Thyroid gland (tissue), 4 donors: ENCODE measurements at places on chromosomes 5 and 9.

- H3K36me3 ChIP-seq, result peaks cover 51% of the 10 kb centered on the region
- H3K4me1 ChIP-seq, result no peaks in the 10 kb centered on the region
- no peak overlapping the region for H3K4me3 ChIP-seq
These were observed 69.1 kb downstream of the GPR21 start for GRCh38 chr9:123102375-123103113.

GRCh38 chr9:22159586-22159985 is 150.5 kb upstream of the CDKN2B start:
- H3K4me3 ChIP-seq, result no peak overlapping the region
- no peaks in the 10 kb centered on the region for H3K36me3 ChIP-seq
- DNase-seq, result no peak

GRCh38 chr9:121582641-121583040 is 68.8 kb upstream of the DAB2IP start:
- DNase-seq, result no peak
- no peaks in the 10 kb centered on the region for H3K27me3 ChIP-seq
- H3K4me3 ChIP-seq, result no peak overlapping the region
- no peak overlapping the region for H3K27ac ChIP-seq

- H3K27me3 ChIP-seq, result no peaks in the 10 kb centered on the region
- H3K4me1 ChIP-seq, result no peaks in the 10 kb centered on the region
- no peak overlapping the region for H3K4me3 ChIP-seq
- no peak for DNase-seq
- H3K36me3 ChIP-seq, result no peaks in the 10 kb centered on the region
These were observed 18.9 kb downstream of the KIF24 start for GRCh38 chr9:34310215-34310614.

DNA sequence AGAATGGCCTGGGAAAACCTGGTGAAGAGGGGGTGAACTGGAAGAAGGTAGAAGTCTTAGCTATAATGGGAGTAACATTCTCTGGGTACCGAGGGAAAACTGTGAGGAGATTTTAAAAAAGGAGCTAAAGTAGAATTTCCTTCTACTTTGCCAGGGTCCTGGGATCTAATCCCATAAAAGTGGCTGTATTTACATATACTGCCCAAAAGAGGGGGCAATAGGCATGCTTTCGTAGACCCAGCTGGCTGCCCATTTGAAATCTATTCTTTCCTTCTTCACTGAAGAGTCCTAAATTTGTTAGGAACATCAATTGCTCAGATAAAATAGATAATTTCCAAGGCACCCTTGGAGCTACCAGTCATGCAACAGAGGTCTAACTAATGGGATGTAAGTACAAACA is 159.2 kb downstream of the CDC42SE2 start:
- peaks cover 4% of the 10 kb centered on the region for H3K36me3 ChIP-seq
- no peak for DNase-seq
- no peaks in the 10 kb centered on the region for H3K27me3 ChIP-seq
- no peak overlapping the region for H3K4me3 ChIP-seq
- H3K4me1 ChIP-seq, result peaks cover 23% of the 10 kb centered on the region

DNA sequence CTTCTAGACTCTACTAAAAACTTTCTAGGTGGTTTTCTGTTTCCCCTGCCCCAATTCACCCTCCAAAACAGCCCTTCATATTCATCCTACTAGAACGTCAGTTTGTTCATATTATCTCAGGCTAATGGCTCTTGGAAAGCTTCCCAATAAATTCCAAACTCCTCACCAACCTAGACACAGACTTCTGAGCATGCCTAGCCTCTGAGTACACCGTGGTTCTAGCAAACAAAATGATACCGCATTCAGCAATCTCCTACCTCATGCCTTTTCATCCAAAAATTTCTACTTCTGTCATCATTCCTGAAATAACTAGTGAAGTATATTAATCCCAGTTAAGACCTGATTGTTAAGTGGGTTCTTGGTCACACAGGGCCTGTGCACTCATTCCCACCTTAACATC is 46.5 kb upstream of the NR5A1 start:
- no peaks in the 10 kb centered on the region for H3K36me3 ChIP-seq
- H3K4me1 ChIP-seq, result peaks cover 21% of the 10 kb centered on the region
- H3K27ac ChIP-seq, result no peak overlapping the region
- DNase-seq, result peak; percentile 26

DNA sequence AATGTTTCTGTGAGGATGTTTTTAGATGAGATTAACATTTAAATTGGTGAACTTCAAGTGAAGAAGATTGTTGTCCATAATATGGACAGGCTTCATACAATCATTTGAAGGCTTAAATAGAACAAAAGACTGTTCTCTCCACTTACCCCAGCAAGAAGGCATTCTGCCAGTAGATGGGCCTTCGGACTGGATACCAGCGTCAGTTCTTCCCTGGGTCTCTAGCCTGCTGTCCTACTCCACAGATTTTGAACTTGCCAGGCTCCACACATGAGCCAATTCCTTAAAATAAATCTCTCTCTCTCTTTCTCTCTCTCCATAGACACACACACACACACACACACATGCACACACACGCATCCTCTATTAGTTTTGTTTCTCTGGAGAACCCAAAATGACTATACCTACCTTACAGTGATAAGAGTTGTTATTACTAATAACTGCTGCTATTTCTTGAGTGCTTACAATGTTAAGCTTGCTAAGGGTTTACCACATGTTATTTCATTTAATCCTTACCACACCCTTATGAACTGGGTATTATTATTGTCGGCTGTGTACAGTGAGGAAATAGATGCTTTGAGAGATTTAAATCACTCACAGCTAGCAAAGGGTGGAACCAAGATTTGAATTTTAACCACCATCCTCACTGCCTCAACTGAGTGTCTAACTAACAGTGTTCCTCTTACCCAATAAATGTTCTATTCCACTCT is 19.8 kb upstream of the IQGAP2 start:
- no peak overlapping the region for H3K4me3 ChIP-seq
- H3K27ac ChIP-seq, result no peak overlapping the region
- peaks cover 42% of the 10 kb centered on the region for H3K4me1 ChIP-seq
- no peaks in the 10 kb centered on the region for H3K27me3 ChIP-seq
- no peak for DNase-seq

DNA sequence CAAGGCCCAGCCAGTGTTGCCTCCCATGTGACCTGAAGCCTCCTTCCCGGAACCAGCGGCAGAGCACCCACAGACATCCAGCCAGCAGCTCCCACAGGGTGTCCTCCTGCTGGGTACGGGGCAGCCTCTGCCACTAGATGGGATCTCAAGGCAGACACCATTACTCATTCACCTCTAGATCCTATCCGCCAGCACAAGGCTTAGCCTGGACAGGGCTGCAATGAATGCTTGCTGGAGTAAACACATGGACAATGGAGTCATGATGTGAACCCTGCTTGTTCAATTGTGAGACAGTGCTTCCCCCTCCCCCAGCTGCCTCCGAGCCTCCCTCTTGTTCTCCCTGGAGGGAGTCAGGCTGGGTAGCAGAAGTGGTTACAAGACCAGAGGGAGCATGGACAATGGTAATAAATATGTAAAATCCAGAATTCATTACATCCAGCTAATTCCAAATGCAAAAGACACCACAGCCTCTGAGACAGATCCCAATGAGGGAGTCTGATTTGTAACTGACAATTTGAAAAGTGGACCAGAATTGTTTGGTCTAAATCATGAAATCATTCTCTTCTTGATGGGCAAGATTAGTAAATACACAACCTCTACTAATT is 132.0 kb downstream of the CRB2 start:
- DNase-seq, result no peak
- no peak overlapping the region for H3K27ac ChIP-seq
- H3K27me3 ChIP-seq, result no peaks in the 10 kb centered on the region
- no peaks in the 10 kb centered on the region for H3K4me1 ChIP-seq
- H3K36me3 ChIP-seq, result no peaks in the 10 kb centered on the region
- H3K4me3 ChIP-seq, result no peak overlapping the region

GRCh38 chr5:55856516-55857246 is 5.5 kb downstream of the IL31RA start:
- H3K36me3 ChIP-seq, result no peaks in the 10 kb centered on the region
- DNase-seq, result no peak
- H3K4me3 ChIP-seq, result no peak overlapping the region
- H3K4me1 ChIP-seq, result no peaks in the 10 kb centered on the region
- H3K27me3 ChIP-seq, result no peaks in the 10 kb centered on the region

DNA sequence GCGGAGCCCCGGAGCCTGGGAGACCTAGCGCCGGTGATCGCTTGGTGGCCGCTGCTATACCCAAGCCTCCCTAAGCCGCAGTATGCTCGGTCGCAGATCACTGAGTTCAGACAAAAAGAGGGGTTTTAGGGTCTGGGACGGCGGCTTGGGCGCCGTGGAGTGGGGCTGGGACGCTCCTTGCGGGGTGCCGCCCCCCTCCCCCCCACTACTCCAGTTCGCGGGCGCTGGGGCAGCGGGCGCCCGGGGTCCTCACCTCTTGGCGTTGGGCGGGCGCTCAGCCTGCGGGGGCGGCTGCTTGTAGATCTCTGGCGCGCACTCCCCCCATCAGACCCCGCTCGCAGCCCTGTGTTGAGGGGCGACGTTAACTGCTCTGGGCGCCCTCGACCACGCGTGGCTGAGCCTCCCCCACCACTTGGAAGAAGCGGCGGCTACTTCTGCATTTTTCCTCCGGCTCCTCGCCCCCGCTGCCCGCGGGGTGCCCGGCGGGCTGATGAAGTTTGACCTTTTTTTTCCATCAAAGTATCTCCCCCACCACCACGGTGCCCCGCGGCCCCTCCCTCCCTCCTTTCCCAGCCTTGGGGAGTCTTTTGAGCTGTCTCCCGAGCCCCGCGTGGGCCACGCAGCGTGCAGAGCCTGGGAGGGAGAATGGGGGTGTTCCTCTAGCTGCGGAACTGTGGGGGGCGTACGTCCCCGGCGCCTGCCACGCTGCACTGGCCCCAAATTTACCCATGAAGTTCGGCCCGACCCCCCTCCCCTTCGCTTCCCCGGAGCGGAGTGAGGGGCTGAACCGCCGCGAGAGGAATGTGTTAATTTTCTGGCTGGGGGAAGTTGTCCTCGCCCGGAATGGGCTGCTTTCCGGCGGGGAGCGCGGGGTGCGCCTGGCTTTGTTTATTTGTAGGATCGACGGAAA is 1.2 kb downstream of the CXXC5 start:
- H3K27ac ChIP-seq, result peak overlapping the region; percentile 99
- H3K4me1 ChIP-seq, result peaks cover 48% of the 10 kb centered on the region
- no peaks in the 10 kb centered on the region for H3K36me3 ChIP-seq
- DNase-seq, result no peak
- H3K4me3 ChIP-seq, result peak overlapping the region; percentile 96
